ENCODE measurements at places on chromosomes 2 and 18.
A peak's percentile ranks its signal among the peaks of the same experiment; 100 is the strongest.

DNA sequence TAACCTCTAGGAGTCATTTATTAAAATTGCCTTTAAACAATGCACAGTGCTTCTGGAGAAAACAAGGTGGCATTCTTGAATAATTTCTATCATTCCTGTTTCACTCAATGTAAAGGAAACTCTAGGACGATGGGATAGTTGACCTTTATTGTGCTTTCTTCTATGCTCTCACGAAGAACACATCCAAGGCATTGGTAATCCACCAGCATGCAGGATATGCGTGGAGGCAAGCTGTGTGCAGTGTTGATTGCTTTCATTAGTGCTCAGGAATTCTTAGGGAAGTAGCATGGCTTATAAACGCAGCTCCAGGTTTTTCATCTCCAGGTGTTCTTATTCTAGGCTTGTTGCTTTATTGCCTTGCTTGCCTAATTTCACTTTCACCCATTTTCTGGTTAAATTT, 58.4 kb upstream of the CAVIN2 start:
- no peak for DNase-seq

DNA sequence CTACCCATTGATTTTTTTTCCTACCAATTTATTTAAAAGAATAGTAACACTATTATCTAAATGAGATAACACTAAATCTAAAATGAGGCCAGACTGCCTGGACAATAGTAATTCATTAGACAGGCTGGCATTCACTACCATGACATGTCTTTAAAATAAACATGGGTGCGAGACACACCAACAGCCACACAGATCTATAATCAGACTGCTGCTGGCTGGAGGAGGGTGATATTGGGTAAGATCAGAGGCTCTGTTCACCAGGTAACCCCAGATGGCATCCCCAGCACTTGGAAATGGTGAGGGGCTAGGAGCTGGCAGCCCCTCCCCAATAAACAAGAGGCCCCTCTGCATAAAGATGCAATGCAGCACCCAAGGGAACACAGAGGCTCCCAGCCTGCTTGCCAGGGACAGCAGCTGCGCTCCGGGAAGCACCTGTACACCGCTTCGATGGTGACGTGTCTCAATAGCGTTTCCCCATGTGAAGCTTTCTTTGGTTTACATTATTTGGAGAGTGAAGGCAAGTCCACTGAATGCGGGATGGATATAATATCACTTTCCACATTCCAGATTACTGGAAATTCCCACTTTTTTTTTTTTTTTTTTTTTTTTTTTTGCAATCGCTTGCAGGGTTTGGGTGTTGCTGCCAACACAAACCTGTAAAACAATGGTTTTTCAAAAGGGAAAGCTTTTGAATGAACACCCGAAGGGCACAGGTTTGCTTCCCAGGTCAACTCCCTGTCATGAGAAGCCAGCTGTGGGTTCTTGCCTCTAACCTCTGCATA, 159.0 kb downstream of the ZNF516 start:
- DNase-seq, result no peak

- no peak for DNase-seq
Measured at GRCh38 chr2:24704692-24705091, 88.5 kb downstream of the PTRHD1 start.

DNA sequence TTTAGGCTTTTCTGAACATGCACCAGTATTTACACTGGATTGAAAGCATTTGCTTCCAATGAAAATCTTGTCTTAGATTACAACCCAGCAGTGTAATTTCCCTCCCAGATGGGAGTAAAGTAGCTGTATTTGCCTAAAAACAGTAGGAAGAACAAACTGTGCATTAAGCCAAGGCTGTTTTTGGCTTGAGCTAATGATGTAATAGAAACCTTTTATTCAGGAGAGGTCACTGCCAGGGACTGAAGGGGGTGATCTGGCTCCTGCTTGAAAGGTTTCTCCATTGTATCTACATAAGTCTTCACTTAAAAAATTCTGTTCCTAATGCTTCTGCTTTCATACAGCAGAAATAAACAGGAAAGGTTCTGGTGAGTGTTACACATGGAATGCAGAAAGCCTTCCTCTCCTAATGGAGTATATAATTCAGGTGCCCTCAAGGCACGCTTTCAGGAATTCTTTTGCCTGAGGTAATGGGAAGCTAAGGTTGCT, 74.4 kb downstream of the MEIS1 start:
- peak; percentile 84 for DNase-seq

- DNase-seq, result peak; percentile 54
Measured at GRCh38 chr2:70094978-70095719, 7.9 kb downstream of the PCBP1 start.

DNA sequence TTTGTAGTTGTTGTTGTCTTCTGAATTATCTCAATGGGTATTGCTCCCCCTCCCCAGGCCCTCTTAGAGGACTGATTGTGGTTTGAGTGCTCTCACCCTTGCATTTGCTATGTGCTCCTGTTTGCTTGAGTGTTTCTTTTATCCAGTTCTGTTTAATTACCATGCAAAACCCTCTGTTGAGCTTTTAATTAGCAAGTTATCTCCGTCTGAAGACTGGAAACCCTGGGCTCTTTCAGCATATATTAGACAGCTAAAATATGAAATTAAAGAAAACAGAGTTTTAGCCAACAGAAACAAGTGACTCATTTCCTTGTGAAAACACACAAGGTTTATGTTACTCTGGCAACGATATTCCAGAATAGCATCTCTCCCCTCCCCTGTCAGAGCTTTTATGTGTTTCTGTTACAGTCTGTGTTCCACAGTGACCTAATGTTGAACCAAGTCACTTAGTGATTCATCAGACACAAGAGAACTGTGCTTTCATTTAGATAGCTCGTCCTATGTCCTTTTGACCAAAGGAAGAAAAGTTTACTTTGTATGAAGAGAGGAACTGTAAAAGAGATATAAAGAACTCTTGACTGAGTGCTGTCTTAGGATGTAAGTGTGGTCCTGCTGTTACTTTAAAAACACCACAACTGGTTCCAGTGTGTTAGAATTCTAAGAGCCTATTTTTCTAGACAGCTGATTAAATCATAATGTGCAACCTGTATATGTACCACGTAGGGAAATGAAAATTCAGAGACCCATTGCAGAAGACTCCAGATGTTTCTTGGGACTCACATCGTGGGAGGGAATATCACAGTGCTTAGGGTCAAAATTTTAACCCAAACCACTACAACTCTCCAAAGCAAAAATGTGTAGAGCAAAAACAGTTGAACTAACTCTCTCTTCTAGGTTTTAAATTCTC, 172.8 kb upstream of the RBMS1 start:
- peak; percentile 98 for DNase-seq

DNA sequence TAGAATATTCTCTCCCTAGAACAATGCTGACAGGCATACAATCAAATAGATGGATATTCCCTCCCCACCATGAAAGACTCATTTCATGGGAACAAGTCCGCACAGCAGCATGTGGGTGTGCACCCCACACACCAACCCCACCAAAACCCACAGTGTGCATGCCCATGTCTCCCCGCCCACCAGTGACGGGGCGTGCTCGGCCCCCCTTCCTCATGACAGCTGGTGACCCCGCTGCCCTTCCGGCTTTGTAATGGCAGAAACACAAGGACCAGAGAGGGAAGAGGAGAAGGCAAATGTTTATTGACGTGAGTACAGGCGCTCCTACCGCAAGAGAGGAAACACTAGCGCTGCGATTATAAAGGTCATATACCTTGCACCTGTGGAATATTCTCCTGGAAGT, 30.8 kb upstream of the ODC1 start:
- no peak for DNase-seq

GRCh38 chr2:8103085-8103708, 578.7 kb upstream of the ID2 start:
- no peak for DNase-seq

- no peak for DNase-seq
Measured at GRCh38 chr2:138219961-138220360, 255.7 kb downstream of the HNMT start.
